ENCODE measurements at places on chromosomes 5 and 9.

DNA sequence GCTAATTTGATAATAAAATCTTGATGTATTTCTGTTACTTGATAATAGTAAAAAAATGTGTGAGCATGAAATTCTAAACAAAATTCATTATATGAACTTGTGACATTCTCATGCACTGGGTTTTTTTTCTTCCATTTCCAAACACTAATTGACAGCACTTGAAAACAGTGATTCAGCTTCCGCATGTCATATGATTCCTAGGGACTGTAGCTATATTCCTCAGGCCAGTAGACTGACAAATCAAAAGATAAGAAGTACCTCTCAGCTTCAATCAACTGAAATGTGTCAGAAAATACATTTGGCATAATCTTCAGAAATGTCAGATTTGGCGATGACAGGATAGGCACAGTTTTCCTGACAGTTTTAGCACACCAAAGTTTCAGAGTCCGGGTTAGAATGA is 52.5 kb downstream of the EFNA5 start:
- no peak for DNase-seq

DNA sequence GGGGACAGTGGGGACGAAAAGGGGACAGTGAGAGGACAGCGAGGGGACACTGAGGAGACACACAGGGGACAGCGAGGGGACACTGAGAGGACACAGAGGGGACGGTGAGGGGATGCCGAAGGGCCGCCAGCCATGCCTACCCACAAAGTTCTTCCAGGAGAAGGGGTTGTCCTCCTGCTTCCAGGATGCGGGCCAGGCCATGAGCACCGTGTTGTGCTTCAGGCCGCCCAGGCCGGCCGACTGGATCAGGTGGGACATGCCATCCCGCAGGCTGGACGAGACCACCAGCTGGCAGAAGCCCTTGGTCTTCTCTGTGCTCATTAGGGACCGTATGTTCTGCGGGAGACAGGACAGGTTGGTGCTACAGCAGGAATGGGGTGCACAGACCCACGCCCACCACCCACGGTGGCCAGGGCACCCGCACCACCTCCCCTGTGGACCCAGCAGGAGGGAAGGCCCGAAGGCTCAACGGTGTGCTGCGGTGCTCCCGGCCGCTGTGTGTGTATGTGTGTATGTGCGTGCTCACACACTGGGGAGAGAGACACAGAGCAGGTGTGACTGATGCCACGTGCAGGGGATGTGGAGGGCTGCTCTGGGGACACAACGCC is 46.6 kb downstream of the SLC12A7 start:
- DNase-seq = no peak

- DNase-seq = no peak
Measured at GRCh38 chr5:37751227-37751626, 88.6 kb downstream of the GDNF start.

DNA sequence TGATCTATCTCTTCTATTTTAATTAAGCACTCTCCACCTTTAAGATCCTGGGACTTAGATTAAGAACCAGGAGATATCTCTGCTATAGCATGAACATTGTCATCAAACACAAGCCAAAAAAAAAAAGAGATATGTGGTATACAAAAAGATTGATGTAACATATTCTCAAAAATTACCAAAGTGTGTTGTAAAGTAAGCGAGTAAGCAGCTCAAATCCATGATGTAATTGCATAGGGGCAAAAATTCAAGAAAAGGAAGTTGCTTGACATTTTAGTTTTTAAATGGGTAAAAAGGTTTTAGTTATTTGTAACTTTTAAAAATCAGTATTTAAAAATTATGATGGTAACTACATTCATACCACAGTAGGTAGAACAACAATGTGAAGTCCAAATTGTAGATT is 40.7 kb downstream of the CNTRL start:
- DNase-seq = no peak

- no peak for DNase-seq
Measured at GRCh38 chr9:36504156-36504555, 68.5 kb upstream of the MELK start.

DNA sequence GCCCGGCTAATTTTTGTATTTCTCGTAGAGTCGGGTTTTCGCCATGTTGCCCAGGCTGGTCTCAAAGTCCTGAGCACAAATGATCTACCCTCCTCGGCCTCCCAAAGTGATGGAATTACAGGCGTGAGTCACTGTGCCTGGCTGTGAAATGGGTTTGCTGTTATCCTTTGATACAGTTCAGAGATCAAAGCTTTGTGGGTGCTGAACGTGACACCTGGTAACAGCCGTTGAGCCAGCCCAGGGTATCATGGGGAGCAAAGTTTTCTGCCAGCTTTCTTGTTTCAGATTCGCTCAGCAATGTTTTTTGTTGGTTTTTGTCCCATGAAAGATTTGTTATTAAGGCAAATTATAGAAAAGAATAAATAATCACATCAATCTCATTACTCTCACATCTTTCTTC is 68.9 kb upstream of the LPAR1 start:
- no peak for DNase-seq

DNA sequence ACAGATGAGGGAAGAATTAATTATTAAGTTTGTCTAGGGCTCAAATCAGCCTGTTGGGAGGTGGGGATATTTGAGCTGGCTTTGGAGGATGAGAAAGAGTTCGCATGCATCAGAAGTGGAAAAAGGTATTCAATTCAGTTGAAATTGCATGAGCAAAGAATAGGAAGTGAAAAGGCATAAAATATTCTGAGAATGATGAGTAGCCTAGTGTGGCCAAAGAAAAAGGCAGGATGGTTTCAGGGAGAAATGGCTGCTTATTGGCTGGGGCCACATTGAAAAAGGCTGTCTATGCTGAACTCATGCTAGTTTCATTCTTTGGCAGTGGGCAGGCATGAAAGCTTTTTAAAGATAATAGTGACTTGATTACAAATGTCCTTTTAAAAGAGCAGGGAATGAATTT is 235.4 kb upstream of the RIOK2 start:
- no peak for DNase-seq

DNA sequence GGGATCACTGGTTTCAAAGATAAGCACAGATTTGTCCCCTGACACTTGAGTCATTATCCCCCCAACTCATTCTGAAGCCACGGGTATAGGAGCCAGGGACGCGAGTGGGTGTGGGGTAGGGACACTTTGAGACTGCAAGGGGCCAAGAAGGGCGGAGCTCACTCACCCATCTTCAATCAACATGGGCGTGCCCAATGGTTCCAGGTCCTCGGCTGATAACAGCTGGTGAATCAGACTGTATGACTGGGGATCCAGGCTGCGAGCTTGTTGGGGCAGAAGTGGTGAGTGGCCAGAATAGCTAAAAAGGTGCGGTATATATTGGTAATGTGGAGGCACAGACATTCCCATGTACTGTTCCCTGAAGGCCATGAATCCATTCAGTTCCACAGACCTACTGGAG is 30.7 kb upstream of the NR5A1 start:
- DNase-seq = no peak

DNA sequence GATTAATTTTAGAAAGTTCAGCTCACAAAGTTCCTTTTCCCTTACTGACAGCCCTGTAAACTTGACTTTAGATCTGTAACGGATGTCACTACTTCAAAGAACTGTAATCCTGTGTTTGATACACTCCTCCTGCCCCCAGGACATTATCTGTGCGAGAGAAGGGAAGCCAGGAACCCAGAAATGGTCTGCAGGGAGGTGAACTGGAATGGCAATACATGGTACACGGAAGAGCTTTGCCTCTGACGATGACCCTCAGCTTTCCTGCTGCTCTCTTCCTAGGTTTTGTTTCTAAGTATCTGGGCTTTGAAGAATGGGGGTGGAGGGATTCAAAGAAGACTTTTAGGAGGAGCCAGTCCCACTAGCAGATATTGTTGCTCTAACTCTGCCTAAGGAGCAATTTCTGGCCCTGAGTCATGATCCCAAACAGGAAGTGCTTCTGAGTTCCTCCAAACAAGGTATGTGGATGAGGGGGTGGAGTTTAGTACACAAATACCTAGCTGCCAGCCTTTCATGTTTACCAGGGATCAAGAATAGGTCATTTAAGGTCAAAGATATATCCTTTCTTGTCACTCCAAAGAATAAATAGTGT is 43.4 kb upstream of the TMC1 start:
- no peak for DNase-seq

- DNase-seq = no peak
Measured at GRCh38 chr9:2758898-2759510, 41.7 kb downstream of the KCNV2 start.

- DNase-seq = no peak
Measured at GRCh38 chr9:133227242-133227860, 18.3 kb upstream of the OBP2B start.

DNA sequence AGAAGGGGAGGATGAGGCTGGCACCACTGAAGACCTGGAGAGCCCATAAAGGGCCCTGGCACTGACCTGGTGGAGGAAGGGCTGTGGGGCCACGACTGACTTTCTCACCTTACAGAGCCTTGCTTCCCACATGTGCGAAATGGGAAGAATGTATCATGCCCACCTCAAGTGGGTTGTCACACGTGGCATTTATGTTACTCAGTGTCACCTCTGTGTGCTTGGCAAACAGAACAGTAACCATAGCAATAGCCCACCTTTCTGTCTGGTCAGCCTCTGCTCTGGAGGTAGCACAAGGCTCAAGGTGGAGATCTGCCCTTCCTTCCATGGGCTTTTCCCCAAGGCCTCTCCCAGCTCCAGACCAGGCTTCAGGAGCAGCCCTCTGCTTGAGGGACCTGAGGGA is 16.7 kb downstream of the TCF7 start:
- DNase-seq = no peak

GRCh38 chr9:86549401-86549811 is 195.2 kb upstream of the TUT7 start:
- no peak for DNase-seq

DNA sequence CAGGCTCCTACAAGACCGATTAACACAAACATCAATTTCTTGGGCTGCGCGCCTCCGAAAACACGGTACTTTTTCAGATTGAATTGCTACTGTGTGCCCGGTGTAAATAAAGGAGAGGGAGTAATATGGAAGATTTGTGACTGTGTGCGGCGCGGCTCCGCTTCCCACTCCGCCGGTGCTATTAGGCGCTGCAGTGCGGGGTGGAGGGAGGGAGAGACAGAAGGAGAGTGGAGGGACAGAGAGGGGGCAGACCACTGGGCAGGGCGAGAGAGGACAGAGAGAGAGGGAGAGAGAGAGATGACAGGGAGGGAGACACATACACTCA is 24.7 kb upstream of the RNU6ATAC start:
- no peak for DNase-seq

DNA sequence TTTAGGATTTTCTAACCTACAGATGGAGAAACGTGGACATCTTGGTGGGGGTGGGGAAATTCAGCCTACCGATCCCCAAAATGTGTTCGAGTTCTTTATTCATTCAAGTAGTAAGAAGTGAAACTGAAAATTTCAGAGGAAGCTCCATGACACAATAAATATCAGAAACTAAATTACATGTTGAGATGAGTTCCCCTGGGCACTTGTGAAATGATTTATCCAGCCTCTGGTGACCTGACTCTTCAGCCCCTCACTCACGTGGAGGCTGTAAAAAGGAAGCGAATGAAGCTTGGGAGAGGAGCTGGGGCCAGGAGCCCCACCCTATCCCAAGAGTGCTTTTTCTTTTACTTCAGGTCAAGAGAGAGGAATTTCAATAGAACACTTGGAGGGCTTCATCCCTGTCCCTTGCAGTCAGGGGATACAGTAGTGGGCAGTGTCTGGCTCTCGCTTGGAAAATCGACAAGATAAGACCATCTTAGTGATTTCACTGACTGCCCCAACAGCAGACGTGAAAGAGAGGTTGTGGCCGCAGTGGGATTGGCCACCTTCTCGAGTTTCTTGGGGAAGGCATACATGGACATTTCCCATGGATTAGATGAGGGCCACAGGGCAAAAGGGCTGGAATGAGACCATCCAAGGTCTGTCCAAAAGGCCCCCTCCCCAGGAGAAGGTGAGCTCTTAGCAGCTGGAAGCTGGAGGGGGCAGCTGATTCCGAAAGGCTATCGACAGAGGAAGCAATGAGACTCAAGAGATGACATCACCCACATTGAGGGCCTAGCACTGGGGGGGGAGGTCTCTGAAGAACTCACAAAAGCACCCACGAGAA is 76.8 kb upstream of the SH3PXD2B start:
- DNase-seq = no peak

- DNase-seq = no peak
Measured at GRCh38 chr5:180601591-180602480, 10.5 kb upstream of the SCGB3A1 start.

DNA sequence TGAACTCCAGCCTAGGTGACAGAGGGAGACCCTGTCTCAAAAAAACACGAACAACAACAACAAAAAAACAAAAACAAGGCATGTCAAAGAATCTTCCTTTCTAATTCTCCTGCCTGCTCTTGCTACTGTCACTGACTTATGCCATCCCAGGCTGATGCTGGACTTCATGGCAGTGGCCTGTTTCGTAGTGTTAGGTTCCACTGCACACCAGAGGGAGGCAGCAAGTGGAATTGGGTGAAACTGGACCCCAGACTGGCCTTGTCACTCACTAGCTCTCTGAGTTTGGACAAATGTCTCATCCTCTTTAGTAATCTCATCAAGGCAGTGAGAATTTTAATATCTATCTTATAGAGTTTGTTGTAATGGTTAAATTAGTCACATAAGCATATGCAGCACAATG is 12.9 kb downstream of the NIM1K start:
- DNase-seq = no peak

- no peak for DNase-seq
Measured at GRCh38 chr5:439181-439580, 3.8 kb upstream of the EXOC3 start.

DNA sequence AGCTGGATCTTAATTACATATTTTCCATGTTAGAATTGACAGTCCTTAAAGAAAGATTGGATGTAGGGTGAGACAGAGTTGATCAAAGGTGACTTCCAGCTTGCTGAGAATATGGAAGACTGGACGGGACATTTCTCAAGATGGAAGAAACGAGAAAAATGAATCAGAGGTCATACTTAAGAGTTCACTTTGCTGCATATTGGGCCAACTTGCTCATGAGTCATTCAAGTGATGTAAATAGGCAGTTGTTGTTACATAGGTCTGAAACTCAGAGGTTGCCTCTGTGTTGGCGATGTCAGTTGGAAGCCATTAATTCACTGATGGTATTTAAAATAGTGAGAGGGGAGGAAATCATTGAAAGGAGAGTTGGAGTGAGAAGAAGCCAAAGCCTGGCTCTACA is 132.8 kb downstream of the CD180 start:
- DNase-seq = no peak

- no peak for DNase-seq
Measured at GRCh38 chr9:561427-561826, 280.1 kb upstream of the DMRT1 start.

- no peak for DNase-seq
Measured at GRCh38 chr5:143350751-143351602, 52.5 kb downstream of the NR3C1 start.

DNA sequence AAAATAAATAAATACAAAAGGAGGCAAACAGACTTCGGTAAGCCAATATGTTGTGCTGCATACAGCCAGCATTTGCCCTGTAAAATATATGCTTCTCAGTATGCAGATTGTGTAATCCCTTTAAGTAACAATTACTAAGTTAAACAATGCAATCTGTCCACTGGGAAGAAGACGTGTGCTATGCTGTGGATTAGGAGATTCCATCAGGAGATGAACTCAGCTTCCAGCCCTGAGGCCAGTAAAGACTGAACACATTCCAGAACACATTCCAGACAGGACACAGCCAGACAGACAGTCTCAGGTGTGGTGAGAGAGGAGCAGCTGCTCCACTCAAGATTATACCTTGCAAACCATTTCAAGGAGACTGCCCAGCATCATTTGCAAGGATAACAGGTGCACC is 97.8 kb downstream of the MPDZ start:
- no peak for DNase-seq
